ENCODE measurements at places on chromosomes 4 and X.

- DNase-seq, result no peak
Observed at GRCh38 chrX:122501652-122502051, 682.4 kb upstream of the GRIA3 start.

- DNase-seq, result no peak
Observed at GRCh38 chr4:73683033-73683432, 57.3 kb upstream of the CXCL8 start.

DNA sequence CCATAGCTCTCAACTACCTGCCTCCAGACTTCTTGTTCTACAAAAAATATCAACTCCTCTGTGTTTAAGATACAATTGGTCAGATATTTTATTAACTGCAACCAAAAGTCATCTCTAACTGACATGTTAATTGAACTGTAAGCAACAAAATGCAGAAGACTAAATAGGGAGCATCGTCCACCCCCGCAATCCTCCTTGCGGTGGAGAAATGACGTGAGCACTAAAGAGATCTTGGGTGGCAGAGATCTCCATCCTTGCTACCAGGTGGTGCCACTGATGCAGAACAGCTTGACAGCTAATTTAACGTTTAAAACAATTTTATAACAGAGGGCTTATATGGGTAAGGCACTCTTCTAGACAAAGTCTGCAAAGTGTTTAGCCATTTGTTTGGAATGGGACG lies 164.4 kb upstream of the FTHL17 start:
- DNase-seq, result no peak

DNA sequence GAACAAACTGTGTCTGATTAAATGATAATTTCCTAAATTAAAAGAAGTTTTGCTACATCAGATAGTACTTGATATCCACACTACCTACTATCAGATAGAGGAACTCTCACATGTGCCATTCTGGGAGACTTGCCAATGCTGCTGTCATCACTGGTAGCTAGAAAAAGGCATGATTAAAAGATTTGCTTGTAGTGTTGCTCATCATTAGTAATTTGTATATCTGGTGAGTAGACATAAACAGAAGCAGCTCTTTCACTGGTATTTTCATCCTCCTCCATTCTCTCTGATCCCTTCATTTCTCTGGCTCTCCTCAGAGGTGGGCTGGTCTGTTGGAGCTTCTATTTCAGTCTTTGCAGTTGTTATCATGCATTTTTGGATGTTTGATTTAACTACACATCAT lies 56.0 kb downstream of the SPRY1 start:
- DNase-seq, result peak; percentile 95

DNA sequence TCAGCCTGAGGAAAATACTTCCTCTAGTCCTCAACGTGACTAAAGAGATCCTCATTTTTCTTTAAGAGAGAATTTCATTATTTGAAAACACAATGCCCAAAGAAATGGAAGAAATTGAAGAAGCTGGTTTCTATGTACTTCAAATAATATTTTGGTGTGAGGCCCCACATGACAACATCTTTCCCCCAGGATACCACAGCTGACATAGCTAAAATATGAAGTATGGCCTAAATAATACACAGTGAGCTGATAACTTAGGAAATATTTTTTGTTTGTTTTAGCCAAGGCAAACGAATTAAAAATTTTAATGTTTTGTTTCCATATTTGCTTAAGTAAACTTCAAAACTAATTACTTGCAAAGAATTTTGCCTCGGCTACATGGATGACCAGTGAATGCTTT lies 149.2 kb downstream of the CBR4 start:
- DNase-seq, result no peak

DNA sequence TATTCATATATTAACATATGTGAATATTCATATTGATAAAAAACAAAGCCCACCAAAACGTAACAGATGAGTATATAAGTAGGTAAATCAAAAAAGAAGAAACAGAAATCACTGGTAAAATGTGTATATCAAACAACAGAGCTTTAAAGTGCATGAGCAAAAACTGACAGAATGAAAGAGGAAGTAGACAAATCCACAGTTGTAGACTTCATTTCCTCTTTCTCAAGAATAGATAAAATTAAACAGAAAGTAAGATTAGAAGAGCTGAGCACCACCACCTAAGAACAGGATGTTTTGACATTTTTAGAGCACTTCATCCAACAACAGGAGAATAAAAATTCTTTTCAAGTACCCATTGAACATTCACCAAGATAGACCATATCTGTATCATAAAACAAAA lies 64.6 kb downstream of the CNKSR2 start:
- no peak for DNase-seq

DNA sequence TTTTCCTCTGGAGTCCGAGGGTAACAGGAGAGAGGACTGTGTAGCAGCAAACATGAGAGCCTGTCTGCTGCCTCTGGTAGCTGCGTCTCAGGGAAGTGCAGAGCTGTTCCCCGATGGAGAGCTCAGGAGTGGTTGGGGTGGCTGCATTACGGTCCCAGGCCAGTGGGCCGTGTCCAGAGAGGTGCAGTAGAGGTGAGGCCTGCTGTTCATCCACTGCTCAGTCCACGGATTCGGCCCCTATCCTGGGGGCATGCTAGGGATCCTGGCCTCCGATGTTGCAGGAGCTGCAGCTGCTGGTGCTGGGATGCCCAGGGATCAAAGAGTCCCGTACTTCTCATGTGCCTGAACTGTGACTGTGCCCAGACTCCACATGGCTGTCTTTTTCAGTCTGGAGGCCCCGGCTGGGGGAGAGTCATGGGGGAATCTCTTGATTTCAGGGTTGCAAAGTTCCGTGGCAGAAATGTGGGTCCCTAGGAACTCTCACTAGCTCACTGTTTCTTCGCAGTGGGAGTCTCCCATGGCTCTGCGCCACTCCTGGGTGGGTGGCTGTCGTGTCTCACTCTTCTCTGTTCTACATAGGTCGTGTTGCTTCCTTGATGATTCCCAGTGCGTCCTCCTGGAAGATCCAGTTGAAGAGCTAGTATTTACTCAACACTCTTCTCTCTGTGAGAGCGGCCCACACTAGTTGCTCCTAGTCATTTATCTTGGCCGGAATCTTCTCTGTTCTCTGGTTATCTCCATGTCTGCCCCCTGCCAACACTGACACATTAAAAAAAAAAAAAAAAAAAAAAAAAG lies 109.5 kb upstream of the CENPE start:
- no peak for DNase-seq

DNA sequence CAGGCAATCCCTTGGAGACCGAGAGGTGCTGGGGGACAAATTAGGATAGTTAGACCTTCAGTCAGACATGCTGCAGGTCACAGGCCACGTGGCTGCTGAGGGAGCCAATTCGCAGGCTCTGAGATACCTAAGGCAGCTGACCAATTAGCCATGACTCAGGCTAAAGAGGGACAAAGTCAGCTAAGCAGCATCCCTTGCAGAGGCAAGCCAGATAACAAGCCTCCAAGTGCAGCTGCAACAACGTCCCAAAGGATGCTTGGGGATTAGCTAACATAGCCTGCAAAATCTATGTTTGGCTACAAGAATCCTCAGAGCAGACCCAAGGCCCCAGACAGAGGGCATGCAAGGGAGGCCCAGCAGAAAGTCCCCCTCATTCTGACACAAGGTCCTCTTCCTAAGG lies 93.5 kb downstream of the SEL1L3 start:
- no peak for DNase-seq

GRCh38 chr4:117467404-117467803 lies 382.0 kb upstream of the TRAM1L1 start:
- no peak for DNase-seq

DNA sequence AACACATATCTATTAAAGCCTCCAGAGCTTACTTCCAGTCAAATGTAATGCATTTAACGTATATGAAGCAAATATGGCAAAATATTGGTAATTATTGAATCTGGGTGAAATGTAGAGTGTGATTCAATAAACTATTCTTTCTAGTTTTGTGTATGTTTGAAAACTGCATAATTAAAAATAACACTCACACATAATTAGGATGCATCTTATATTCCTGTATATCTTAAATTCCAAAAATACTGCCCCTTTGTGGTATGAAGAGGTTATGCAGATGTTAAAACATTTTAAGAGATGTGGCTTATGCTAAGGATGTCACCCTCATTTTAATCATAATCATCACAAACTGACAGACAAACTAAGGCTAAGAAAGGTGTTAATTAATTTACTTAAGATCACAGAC lies 182.9 kb downstream of the COX18 start:
- peak; percentile 4 for DNase-seq

Measured in foreskin fibroblast (primary cell).